ENCODE measurements at places on chromosomes 1 and 21.

DNA sequence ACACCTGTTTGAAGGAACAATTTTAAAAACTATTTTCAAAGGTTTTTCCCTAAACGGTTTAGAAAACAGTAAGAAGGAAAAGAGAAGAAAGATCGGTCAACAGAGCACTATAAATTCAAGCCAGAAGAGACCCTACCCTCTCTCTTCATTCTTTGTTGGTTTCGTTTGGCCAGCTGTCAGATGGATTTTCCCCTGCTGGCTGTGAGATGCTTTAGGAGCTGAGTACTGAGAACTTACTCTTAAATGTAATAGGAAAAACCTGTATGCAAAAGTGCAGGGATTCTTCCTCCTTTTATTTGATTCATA lies 1.3 kb upstream of the TXNIP start:
- DNase-seq = no peak

DNA sequence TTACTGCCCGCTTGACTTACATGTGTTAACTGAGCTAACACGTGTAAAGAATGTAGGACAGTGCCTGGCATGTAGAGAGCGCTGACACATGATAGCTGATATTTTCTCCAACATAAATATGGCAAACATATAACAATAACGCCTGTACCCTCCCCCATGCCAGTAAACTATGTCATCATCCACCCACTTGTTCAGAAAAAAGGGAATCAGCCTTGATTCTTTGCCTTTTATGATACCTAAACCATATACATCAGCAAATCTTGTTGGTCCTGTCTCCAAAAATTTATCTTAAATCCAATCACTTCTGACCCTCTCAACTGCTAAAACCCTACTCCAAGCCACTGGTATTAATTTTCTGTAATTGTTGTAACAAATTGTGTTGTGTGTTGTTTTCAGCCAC lies 1.1 kb upstream of the ZNF692 start:
- DNase-seq = no peak

DNA sequence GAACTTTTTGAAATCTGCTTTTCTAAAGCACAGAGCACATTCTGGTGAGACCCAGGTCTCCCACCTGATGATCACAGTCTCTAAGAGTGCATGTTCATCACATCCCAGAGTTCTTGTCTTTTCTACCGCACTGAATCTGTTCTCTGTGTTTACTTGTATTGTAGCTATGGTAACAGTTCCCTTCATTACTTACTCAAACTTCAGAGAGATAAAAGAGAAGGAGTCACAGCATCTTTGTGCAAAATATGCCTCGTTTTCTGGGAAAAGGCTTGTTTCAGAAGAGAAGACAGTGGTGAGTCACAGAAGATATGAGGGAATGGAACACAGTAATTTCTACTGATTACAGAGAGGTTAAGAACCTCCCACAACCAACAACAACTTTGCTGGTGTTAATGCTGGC lies 580.6 kb downstream of the PLA2G4A start:
- no peak for DNase-seq

DNA sequence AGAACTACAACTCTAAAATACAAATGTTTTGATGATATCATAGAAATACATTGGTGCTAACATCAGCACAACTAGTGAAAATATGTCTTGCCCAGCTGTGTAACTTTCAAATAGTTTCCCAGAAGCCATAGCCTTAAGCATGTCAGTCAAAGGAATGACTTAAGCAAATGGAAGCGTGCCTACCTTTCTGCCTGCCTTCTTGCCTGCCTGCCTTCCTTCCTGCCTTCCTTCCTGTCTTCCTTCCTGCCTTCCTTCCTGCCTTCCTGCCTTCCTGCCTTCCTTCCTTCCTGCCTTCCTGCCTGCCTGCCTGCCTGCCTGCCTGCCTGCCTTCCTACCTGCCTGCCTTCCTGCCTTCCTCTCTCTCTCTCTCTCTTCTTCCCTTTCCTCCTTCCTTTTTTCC lies 104.0 kb downstream of the PBX1 start:
- DNase-seq = no peak

All from stimulated activated CD8-positive, alpha-beta memory T cell treated with anti-CD3 and anti-CD28 coated beads, Interleukin-2, amount 100 ng/mL, for 48 hours (primary cell).